NCI-H1092 (cell line): ENCODE measurements at places on chromosomes 7 and 10.

DNA sequence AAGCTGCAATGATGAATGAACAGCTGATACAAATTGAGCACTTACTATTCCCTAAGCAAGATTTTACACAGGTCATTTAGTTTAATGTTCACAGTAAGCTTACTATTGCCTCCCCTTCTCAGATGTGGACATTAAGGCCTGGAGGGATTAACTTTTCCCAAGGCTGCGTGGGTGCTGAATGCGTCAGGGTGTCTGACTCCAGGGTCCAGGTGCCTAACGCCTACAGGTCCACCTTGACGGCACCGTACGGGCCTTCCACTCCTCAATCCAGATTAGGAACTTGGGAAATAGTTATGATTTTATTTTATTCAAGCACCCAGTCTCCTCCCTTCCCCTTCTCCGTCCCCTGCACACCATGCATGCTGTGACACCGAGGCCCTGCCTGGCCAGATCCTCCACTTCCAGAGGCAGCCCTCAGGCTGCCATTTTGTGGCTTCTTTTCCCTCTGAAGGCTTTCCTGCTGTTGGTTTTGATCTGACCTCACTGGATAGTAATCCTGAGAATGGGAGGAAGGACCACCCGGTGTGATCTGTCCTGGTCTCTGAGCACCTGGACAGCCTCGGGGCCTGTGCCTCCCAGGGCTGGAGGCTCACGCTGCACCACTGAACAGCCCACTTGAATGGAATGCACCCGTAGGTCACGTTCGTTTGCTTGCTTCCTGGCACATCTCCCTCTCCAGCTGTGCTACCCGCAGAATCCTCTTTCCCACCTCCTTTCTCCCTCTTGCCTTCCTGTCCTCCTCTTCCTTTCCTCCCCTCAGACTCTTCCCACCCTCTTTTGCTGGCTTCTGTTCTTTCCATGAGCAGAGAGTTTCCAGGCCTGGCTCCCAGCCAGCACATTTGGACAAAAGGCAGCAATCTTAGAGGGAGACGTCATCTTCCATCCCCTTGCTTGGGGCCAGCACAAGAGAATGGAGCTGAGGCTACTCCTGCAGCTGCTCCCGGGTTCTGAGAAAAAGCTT lies 14.4 kb downstream of the DENND2A start:
- no peak for DNase-seq

- no peak for DNase-seq
Measured at GRCh38 chr7:127666602-127667001, 14.6 kb downstream of the SND1 start.

GRCh38 chr7:148911626-148912025 lies 27.5 kb upstream of the EZH2 start:
- no peak for DNase-seq

GRCh38 chr7:34839645-34840044 lies 181.6 kb downstream of the NPSR1 start:
- no peak for DNase-seq

- no peak for DNase-seq
Measured at GRCh38 chr7:146314962-146315361, 198.4 kb downstream of the CNTNAP2 start.

DNA sequence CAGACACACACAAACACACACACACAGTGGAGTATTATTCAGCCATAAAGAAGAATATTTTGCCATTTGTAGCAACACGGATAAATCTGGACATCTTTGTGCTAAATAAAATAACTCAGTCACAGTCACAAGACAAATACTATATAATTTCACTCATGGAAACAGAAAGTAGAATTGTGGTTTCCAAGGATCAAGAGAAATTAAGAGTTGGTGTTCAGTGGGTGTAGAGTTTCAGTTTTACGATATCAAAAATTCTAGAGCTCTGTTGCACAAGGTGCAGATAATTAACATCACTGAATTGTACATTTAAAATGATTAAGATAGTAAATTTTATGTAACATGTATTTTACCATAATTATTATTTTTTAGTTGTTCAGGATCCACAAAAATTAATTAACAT lies 1235.0 kb downstream of the XPNPEP1 start:
- DNase-seq = no peak

DNA sequence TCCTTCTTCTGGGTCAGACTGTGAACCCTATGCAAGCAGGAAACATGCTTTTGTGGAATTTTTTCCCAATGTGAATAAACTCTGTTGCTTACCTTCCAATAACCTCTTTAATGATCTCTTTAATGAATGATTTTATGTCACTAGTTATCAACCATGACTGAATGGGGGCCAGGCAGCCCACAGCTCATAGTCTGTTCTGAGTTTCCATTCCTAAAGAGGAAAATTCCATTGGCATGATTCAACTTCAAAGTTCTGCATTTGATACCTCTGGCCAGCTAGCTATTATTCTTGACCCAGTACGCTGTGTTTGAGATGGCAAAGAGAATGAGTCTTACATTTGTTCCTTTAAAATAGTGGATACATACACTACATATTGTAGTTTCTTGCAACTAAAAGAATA lies 867.8 kb upstream of the CELF2 start:
- no peak for DNase-seq

DNA sequence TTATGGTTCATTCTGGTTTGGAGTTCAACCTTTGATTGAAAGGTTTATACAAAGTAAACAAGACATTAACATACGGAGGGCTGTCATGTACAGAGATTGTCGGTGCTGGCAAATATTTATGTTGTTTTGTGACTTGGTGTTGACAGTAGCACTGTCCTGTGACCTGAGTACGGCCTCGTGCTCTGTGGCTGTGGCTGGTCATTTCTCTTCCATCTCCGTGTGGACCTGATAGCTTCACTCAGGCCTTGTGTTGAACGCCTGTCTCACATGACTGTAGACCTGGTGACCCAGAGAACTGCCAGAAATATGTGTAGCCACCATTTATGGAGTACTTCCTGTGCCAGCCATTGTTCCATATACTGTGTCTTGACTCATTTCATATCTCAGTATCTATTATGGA lies 311.6 kb downstream of the CCDC3 start:
- no peak for DNase-seq

DNA sequence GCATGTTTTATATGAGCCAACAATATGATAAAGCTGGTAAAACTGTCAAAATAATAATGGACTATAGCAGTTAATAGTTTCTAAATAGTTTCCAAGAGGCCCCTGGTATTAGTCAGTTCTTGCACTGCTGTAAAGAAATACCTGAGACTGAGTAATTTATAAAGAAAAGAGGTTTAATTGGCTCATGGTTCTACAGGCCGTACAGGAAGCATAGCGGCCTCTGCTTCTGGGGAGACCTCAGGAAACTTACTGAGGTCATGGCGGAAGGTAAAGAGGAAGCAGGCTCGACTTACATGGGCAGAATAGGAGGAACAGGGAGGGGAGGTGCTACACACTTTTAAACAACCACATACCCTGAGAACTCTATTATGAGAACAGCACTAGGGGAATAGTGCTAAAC lies 104.6 kb downstream of the PPP1R9A start:
- no peak for DNase-seq

- DNase-seq = peak; percentile 20
Measured at GRCh38 chr10:119871881-119872609, 598 bp downstream of the MCMBP start.

DNA sequence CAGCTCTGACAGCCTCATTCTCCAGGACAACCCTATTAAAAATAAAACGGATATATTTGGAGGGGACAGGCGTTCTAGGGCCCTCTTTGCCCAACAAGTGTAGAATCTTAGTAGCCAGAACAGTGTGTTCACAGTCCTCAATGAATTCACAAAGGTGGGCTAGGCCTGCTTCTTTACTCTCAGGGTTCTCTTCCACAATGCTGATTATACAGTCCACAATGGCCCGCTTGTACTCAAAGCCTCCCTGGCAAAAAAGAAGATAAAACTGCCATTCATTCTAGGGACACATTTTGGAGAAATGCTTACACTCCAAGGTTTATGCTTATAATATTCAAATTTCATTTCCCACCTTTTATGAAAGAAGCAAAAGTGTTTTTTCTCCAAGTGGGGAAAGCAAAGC lies 62.6 kb downstream of the MEST start:
- DNase-seq = no peak

- no peak for DNase-seq
Measured at GRCh38 chr10:85810674-85811073, 555.9 kb downstream of the GRID1 start.

- no peak for DNase-seq
Measured at GRCh38 chr7:98354511-98355249, 46.2 kb downstream of the BAIAP2L1 start.

- no peak for DNase-seq
Measured at GRCh38 chr7:132472463-132473120, 103.7 kb downstream of the PLXNA4 start.

GRCh38 chr7:157932498-157933218 lies 595.9 kb downstream of the DNAJB6 start:
- DNase-seq = no peak

GRCh38 chr7:105611856-105612775 lies 30.8 kb upstream of the EFCAB10 start:
- DNase-seq = no peak

DNA sequence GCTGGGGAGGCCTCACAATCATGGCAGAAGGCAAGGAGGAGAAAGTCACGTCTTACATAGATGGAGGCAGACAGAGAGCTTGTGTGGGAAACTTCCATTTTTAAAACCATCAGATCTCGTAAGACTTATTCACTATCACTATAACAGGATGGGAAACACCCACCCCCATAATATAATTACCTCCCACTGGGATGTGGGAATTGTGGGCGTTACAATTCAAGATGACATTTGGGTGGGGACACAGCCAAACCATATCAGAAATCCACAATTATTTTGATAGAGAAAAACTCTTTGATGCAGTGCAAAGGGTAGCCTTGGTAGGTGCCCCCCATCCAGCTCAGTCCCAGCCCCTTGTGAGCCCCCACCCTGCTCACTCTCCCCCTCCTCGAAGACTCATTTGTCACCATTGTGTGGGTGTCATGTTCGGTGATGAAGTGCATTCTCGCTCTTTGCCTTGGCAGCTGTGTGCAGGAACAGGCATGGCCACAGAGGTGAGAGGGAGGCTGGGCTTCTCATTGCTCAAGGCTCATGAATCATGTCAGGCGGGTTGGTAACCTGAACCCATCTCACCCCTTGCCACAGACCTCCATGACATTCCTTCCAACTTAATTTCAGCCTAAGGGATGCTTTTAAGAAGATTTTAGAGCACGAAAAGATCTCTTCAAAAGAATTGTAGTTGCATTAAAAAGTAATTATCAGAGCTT lies 75.9 kb downstream of the BUB3 start:
- DNase-seq = no peak

DNA sequence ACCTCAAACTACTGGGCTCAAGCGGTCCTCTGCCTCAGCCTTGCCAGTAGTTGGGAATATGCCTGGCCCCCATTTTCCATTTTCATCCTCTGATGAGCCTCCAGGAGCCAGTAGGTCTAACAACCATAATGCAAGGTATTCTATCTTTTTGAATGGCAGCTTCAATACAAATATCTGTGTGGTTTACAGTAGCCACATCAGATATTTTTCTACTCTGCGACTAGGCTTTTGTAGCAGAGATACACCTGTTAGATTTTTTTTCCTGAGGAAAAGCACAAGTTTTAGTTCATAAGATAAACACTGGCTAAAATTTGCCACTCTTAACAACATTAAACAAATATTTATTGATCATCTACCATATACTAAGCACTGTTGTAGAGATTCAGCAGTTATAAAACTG lies 3.9 kb upstream of the GLCCI1 start:
- DNase-seq = no peak

DNA sequence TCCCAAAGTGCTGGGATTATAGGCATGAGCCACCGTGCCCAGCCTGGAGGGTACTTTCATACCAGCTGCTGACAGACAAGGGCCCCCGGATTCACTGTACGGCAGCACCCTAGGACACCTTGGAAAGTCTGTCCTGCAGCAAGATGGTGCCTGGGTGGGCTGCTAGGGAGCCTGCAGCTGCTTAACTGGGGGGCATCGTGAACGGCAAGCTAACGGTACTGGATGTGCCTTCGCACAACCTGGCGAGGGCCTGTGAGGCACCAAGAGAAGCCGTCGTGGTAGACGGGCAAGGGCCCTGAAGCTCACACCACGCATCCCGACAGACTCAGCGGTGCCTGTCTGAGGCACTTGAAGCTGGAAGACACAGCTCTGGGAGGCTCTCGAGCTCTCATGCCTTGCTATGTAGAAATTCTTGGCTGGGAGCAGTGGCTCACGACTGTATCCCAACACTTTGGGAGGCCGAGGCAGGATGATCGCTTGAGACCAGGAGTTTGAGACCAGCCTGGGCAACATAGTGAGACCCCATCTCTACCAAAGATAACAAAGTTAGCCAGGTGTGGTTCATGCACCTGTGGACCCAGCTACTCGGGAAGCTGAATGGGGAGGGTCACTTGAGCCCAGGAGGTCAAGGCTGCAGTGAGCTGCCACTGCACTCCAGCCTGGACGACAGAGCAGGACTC lies 9.4 kb downstream of the BRAT1 start:
- no peak for DNase-seq

DNA sequence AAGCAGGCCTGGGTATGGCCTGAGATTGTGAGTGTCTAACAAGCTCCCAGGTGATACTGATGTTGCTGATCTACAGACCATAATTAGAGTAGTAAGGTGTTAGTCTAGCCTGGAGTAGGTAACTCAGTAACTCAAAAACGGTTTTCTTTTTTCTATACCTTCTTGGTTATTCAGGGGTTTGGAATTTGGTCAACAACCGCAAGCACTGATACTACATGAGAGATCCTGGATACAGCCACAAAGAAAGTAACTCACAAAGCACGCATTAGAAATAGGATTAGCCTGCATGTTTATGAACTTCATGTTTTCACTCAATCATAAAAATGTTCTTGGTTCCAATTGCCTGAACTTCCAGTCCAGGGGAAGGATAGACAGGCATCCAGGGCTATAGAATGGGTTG lies 803.5 kb downstream of the MAGI2 start:
- no peak for DNase-seq

DNA sequence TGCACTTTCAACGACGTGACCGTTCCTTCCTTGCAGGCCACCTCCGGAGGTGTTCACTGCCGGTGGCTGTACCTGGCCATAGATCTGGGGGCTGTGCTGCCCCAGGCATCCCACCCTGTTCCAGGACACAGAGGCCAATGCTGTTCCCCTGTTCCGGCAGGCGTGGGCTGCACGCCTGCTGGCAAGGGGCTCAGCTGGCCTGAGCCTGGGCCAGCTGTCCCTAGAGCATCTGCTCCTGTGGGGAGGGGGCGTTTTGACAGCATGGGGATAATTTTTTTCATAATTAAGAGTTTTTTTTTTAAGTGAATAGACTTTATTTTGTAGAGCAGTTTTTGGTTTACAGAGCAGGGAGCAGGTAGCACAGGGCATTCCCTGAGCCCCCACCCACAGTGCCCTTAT lies 28.8 kb downstream of the PWWP2B start:
- no peak for DNase-seq

- DNase-seq = no peak
Measured at GRCh38 chr10:30481603-30482002, 47.6 kb downstream of the MAP3K8 start.

DNA sequence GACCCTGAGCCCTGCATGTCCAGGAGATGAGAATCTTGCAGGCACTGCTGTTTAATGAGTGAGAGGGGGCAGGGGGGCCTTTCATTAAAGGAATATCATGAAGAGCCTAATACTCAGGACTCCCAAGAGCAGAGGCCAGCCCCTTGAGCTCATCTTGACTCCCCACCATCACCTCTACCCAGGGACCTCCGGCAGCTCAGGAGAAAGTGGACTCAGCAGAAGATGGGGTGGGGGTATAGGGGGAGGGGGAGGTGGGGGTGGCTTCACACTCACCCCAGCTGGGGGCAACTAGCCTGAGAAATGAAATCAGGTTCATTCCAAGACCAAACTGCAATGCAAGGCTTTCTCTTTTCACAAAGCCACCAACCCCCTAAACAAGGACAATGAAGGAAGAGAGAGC lies 575.6 kb upstream of the MKI67 start:
- no peak for DNase-seq
